OCI-M1 (cell line): ENCODE measurements at places on chromosomes 5 and 9.

DNA sequence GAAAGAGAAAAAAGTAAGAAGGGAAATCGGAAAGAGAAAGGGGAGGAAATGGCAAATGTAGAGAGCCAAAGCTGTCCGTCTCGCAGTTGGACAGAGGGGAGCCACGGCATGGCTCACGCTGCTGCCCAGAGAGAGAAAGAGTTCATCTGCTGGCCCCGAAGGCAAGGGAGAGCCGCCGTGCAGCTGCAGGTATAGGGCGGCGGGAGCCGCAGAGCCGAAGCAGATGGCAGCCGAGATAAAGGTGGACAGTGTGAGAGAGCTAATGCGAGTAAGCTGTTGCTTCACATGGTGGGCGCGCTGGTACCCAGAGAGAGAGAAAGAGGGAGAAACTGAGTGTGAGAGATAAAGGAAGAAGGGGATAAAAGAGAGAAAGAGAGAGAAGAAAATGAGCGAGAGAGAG is 188.4 kb upstream of the PPP1R26 start:
- no peak for DNase-seq

DNA sequence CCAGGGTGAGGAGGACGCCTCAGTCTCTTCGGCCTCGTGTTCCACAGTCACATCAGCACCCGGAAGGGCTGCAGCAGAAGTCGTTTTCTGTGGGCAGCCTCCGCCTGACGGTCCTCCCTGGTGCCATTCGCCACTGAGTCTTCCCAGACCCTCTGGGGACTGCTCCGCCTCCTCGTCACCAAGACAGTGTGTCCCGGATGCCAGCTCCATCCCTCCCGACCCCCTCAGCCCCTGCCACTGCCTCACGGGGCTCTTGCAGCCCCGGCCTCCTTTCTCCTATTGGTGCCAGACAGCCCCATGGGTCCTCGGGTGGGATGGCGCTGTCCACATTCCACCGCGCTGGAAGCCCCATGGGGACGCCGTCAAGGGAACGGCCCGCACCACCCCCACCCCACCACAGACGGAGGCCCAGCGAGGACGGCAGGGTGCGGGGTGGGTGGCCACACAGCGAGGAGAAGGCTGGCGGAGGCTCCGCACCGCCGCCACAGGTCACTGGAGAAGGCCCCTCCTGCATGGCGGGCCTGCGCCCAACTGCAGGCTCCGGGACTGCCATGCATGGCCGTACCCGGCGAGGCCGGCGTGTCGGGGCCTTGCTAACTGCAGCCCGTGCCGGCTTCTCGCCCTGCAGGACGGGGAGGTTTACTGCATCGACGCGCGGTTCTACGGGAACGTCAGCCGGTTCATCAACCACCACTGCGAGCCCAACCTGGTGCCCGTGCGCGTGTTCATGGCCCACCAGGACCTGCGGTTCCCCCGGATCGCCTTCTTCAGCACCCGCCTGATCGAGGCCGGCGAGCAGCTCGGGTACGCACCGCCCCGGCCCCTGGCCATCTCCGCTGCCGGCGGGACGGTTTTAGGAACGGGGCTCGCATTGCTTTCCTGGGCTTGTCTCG is 43.6 kb upstream of the CACNA1B start:
- DNase-seq, result no peak

GRCh38 chr9:1057910-1058309 is 7.8 kb downstream of the DMRT2 start:
- DNase-seq, result no peak

- DNase-seq, result no peak
Measured at GRCh38 chr5:133265257-133265656, 213.4 kb downstream of the HSPA4 start.

DNA sequence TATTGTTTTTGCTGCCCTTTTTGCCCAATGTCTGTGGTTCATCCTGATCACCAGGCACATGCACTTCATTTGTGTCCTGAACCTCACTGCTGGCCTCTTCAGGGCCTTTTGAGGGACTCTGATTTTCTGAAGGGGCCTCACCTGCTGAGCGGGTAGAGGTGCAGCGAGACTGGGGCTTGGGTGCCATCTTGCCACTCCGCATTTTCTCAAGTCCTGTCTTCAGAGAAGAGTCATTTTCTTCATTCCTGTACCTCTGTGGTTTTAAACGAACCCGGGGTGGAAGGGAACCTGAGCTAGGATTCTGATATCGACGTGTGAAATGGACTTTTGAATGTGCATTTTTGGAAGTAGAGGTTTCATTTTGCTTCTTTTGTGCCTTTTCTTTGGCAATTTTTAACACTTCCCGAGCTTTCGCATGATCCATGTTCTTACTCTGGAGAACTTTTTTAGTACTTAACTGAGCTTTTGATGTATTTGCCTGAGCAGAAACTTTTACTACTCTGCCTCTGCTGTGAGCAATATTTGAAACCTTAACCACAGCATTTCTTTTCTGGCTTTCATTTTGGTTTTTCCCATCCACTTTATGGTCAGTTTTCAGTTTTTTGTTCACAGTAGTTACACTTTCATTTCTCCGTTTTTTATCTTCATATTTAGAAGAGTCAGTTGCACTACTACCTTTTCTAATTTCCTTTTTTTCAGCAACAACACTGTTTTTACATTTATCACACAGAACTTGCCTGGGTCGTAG is 26.1 kb downstream of the PWWP2A start:
- no peak for DNase-seq

GRCh38 chr9:70639853-70640814 is 225.7 kb upstream of the KLF9 start:
- peak; percentile 70 for DNase-seq

GRCh38 chr5:81726297-81726696 is 24.6 kb downstream of the SSBP2 start:
- DNase-seq, result no peak

- no peak for DNase-seq
Measured at GRCh38 chr9:137865581-137866145, 11.9 kb upstream of the CACNA1B start.

- DNase-seq, result peak; percentile 10
Measured at GRCh38 chr5:158560170-158560569, 539.5 kb downstream of the EBF1 start.

- peak; percentile 82 for DNase-seq
Measured at GRCh38 chr5:52771343-52772039, 16.2 kb upstream of the ITGA1 start.

DNA sequence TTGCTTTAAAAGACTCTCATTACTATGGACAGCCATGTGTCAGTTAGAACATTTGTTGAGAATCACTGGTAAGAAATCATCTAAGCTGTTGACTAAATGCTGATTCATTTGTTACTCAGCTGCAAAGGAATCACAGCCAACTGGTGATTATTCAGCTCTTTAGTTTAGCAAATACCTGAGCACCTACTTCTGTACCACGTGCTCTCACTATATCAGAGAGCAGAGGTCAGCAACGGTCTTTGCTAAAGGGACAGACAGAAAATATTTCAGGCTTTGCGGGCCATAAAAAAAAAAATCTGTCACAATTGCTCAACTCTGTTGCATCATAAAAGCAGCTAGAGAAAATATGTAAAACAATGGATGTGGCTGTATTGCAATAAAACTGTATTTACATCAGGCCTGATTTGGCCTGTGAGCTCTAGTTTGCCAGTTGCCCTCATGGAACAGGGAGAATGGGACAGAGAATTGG is 377.6 kb downstream of the DNAH5 start:
- DNase-seq, result peak; percentile 59
